Liver (tissue), 10 donors: ENCODE measurements at places on chromosomes 5 and 9. TPM values are rescaled to one million over a fixed set of nuclear protein-coding genes. Genes with fewer than 3 reads are reported as not detected.

DNA sequence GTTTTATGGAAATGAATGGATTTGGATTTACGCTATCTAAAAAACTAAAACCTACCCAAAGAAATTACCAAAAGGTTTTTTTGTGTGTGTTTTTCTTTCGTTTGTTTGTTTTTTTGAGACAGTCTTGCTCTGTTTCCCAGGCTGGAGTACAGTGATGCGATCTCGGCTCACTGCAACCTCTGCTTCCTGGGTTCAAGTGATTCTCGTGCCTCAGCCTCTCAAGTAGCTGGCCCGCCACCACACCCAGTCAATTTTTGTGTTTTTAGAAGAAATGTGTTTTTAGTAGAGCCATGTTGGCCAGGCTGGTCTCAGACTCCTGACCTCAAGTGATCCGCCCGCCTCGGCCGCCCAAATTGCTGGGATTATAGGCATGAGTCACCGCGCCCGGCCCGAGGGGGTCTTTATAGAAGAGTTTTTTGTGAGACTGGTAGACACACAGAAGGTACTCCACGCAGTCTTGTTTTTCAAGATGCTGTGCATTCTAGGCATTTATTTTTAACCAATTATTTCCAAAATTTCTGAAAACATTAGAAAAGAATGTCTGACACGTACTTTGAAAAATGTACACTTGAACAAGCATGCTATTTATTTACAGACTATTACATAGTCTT is 75.7 kb downstream of the NR6A1 start:
- no peak for DNase-seq
- H3K4me3 ChIP-seq, result no peak overlapping the region
- no peak overlapping the region for H3K27ac ChIP-seq
- no peaks in the 10 kb centered on the region for H3K36me3 ChIP-seq
- H3K4me1 ChIP-seq, result peaks cover 2% of the 10 kb centered on the region

DNA sequence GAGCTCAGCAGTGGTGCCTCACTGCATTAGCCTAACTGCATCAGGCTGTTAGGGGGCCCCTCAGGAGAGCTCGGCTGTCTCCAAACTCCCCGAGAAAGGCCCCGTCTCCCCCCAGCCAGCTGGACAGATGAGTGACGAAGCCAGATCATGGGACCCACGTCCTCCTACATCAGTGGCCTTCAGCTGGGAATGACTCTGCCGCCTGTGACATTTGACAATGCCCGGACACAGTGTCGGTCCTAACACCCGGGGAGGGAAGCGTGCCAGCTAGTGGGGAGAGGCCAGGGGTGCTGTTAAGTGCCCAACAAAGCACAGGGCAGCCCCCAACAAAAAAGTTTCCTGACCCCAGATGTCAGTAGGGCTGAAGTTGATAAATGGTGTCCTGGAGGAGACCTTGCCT is 375.2 kb upstream of the IRX2 start:
- no peaks in the 10 kb centered on the region for H3K27me3 ChIP-seq
- no peaks in the 10 kb centered on the region for H3K4me1 ChIP-seq
- H3K27ac ChIP-seq, result no peak overlapping the region

DNA sequence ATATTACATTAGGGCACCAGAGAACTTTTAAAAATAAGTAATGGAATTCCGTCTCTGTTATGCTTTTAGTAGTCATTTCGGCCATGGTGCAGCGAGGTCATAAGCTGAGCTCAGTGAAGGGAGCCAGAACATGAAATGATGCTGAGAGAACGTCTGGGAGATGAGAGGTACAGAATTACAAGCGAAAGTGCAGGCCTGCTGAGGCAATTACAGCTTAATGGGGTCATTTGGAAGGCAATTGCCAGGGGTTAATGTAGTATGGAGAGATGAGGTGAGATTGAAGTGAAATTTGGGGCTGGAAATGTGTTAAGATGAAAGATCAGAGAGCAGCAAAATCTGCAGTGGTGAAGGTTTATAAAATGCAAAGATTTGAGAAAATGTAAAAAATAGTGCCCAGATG is 96.5 kb downstream of the PBX3 start:
- no peaks in the 10 kb centered on the region for H3K27me3 ChIP-seq
- no peak overlapping the region for H3K27ac ChIP-seq
- H3K4me1 ChIP-seq, result no peaks in the 10 kb centered on the region
- no peak overlapping the region for H3K4me3 ChIP-seq
- no peak for DNase-seq

Gene RNF224
- total RNA-seq, result not detected

DNA sequence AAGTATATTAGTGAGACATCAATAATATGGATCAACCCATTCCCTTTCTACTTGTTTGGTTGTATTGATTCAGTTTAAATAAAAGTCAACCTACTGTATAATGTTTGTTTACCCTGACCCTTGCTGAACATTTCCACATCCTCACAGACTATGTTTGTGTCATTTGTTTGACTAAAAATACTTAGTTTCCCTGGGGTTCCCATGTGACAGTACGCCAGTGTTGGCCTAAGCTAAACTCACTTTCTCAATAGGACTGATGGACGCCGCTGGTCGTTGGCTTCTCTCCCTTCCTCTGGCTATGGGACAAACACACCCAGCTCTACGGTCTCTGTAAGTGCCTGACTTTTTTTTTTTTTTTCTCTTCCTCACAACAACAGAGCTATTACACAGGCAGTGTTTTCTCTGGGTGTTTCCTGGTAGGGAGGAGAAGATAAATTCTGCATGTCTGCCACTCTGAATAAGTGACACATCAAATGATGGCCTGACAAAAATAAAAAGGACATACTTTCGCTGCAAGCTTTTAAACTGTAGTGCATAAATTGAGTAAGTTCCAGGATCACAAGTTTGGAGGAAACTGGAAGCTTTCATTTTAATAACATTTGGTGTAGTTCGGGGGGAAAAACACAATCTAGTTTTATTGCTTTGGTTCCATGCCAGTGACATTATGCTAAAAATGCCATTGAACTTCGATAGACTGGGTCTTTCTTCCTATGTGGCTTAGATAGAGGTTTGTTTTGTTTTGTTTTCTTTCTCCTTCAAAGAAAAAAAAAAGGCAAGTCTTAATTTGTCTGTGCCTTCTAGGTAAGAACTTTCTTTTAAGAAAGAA is 101.0 kb downstream of the CD180 start:
- H3K36me3 ChIP-seq, result peaks cover 1% of the 10 kb centered on the region
- peaks cover 22% of the 10 kb centered on the region for H3K4me1 ChIP-seq
- no peak overlapping the region for H3K4me3 ChIP-seq
- H3K27me3 ChIP-seq, result no peaks in the 10 kb centered on the region

Gene SDHA
- 79.2 TPM for total RNA-seq

DNA sequence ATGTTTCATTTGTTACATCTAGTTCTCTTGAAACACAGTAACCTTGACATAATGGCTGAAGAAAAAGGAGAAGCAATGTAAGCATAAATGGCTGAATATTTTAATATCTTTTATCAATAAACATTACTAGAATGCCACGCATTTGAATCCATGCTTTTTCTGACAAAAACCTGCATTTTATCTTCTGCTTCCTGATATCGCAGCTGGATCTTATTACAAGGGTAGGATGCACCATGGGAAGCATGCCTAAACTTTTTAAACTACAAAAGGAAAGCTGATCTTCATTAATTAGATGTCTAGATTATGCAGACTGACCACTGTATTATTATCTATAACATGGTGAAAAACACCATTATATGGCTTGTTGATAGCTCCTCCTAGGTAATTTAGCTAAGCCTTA is 156.6 kb downstream of the SLF1 start:
- H3K4me1 ChIP-seq, result no peaks in the 10 kb centered on the region
- no peaks in the 10 kb centered on the region for H3K27me3 ChIP-seq
- H3K4me3 ChIP-seq, result no peak overlapping the region
- no peaks in the 10 kb centered on the region for H3K36me3 ChIP-seq
- no peak overlapping the region for H3K27ac ChIP-seq

GRCh38 chr5:116130471-116130870 is 45.6 kb downstream of the COMMD10 start:
- H3K27me3 ChIP-seq, result no peaks in the 10 kb centered on the region
- DNase-seq, result no peak
- no peaks in the 10 kb centered on the region for H3K36me3 ChIP-seq
- H3K4me3 ChIP-seq, result no peak overlapping the region
- no peak overlapping the region for H3K27ac ChIP-seq
- no peaks in the 10 kb centered on the region for H3K4me1 ChIP-seq

DNA sequence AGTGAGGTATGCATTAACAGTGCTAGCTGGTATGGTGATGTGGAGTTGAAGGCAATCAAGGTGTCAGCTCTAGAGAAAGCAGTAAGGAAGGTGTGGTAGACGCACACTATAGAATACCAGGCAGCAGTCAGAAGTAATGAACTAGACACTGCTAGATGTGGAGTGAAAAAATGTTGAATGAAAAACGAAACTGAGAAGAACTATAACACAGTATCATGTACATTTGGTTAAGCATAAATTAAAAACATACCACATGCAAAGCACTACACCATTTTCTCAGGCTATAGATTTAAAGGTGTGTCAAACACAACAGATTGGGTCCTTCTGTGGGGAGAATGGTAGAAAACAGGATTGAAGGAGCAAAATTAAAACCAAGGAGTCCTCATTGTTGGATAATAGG is 15.4 kb downstream of the ZNF622 start:
- no peak overlapping the region for H3K4me3 ChIP-seq
- peaks cover 59% of the 10 kb centered on the region for H3K36me3 ChIP-seq
- H3K27me3 ChIP-seq, result no peaks in the 10 kb centered on the region
- H3K27ac ChIP-seq, result no peak overlapping the region

- H3K27me3 ChIP-seq, result no peaks in the 10 kb centered on the region
- H3K4me1 ChIP-seq, result no peaks in the 10 kb centered on the region
- no peak overlapping the region for H3K27ac ChIP-seq
- H3K4me3 ChIP-seq, result no peak overlapping the region
These were observed 23.8 kb downstream of the SVEP1 start for GRCh38 chr9:110555551-110556331.

Gene SHC3
- 0.08 TPM for total RNA-seq

Gene TAF1L
- not detected for total RNA-seq

Gene SERF1A
- 1.7 TPM for total RNA-seq

GRCh38 chr5:143713047-143714003 is 98.6 kb upstream of the HMHB1 start:
- DNase-seq, result no peak
- no peak overlapping the region for H3K27ac ChIP-seq
- no peak overlapping the region for H3K4me3 ChIP-seq
- H3K36me3 ChIP-seq, result no peaks in the 10 kb centered on the region

GRCh38 chr5:179120951-179121666 is 60.9 kb downstream of the ZNF354C start:
- no peak overlapping the region for H3K27ac ChIP-seq
- H3K36me3 ChIP-seq, result no peaks in the 10 kb centered on the region
- H3K27me3 ChIP-seq, result no peaks in the 10 kb centered on the region
- peak; percentile 8 for DNase-seq

DNA sequence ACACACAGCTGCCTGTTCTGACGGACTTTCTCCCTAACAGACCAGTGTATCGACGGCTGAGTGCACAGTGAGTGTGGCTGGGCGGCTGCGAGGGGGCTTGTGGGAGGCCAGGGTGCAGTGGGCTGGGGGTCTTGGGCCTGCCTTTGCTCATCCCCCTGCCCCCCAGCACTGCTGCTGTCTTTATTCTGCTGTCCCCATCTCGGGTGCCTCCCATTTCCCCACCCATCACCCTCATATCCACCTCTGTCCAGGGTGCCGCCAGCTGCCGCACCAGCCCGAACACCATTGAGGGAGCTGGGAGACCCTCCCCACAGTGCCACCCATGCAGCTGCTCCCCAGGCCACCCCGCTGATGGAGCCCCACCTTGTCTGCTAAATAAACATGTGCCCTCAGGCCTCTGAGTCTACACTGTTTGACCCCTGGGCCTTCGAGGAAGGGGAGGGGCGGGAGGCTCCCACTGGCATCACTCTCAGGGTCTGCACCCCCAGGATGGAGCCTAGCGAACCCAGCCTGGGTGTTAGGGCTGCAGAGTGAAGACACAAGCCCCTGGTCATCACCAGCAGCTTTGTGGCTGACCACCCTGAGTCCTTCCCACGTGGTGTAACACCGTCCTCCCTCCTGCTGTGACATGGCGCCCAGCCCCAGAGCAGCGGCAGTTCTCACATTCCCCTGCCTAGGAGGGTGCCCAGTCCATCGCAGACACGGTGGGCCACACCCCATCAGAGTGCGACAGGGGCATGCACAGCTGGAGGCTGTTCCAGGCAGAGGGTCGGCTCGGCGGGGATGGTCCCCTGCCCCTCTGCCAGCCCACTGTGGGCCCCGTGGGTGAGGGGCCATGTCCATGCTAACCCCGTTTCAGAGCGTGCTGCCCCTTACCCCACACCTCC is 4.0 kb downstream of the LCN2 start:
- no peak for DNase-seq
- H3K27ac ChIP-seq, result no peak overlapping the region
- no peaks in the 10 kb centered on the region for H3K27me3 ChIP-seq
- no peaks in the 10 kb centered on the region for H3K36me3 ChIP-seq
- peaks cover 12% of the 10 kb centered on the region for H3K4me1 ChIP-seq

Gene CYLC2
- total RNA-seq, result not detected

GRCh38 chr5:132056610-132057497 is 3.6 kb upstream of the IL3 start:
- DNase-seq, result peak; percentile 24
- H3K27me3 ChIP-seq, result no peaks in the 10 kb centered on the region
- H3K27ac ChIP-seq, result no peak overlapping the region
- H3K36me3 ChIP-seq, result no peaks in the 10 kb centered on the region
- H3K4me1 ChIP-seq, result no peaks in the 10 kb centered on the region
- no peak overlapping the region for H3K4me3 ChIP-seq

GRCh38 chr9:131627648-131628458 is 82.5 kb downstream of the PRRT1B start:
- H3K4me1 ChIP-seq, result no peaks in the 10 kb centered on the region
- DNase-seq, result no peak
- peak overlapping the region; percentile 29 for H3K27ac ChIP-seq
- no peak overlapping the region for H3K4me3 ChIP-seq

Gene FSD1L
- 2.8 TPM for total RNA-seq

Gene ARL10
- 2.2 TPM for total RNA-seq

Gene C1QTNF2
- total RNA-seq, result 0.17 TPM

DNA sequence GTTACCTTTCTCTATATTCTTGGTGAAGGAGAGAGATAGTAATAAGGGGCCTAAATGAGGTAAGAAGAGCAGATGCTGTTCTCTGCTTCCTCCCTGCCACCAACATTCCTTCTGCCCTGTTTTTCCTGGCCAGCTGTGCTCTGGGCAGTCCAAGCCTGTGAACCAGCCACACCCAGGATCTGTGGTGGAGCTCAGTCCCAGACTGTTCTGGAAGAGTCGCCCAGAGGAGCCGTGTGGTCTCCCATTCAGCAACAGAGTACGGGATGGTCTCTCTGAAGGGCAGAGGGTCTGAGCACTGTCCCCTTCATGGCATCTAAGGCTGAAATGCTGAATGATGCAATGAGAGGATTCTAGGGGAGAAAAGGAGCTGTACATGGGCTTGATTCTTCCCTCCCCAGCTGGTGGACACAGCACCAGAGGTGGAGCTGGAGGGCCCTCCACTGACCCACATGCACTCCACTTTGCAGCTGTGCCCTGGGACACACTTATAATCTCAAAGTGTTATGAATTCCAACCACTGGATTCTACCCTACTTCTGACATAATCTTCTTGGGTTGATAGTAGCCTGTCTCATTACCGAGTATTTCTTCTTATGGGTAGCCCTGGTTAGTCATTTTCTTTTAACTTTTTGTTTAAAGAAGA is 70.8 kb upstream of the RPS23 start:
- no peaks in the 10 kb centered on the region for H3K27me3 ChIP-seq
- no peak overlapping the region for H3K4me3 ChIP-seq
- DNase-seq, result no peak
- no peaks in the 10 kb centered on the region for H3K4me1 ChIP-seq

Gene STKLD1
- total RNA-seq, result 0.37 TPM

Gene ZNF883
- total RNA-seq, result 0.08 TPM

Gene SAXO1
- total RNA-seq, result 0.05 TPM

Gene FOXD4L4
- 0.05 TPM for total RNA-seq

GRCh38 chr9:133781828-133782135 is 43.6 kb upstream of the SARDH start:
- no peak for DNase-seq
- no peaks in the 10 kb centered on the region for H3K4me1 ChIP-seq
- H3K36me3 ChIP-seq, result peaks cover 8% of the 10 kb centered on the region
- no peaks in the 10 kb centered on the region for H3K27me3 ChIP-seq
- no peak overlapping the region for H3K4me3 ChIP-seq
- no peak overlapping the region for H3K27ac ChIP-seq
